ENCODE measurements at places on chromosomes 6 and 20.

DNA sequence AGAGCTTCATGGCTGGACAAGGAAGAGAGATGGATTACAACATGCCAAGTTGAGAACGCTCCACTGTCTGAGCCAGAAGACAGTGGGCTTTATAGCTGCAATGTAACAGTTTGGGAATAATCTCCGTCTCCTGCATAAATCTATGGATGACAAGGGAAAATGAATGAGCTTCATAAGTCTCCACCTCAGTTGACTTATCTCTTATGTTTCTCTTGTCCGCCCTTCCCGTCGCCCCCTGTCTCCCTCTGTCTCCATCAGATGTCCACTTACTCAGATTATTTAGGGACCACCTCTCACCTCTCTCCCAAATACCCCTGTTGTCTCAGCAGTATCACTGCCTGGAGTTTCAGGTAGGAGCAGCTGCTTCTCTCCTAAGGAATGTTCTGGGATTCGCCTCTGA, 13.7 kb upstream of the BPIFA2 start:
- peaks cover 30% of the 10 kb centered on the region for H3K27me3 ChIP-seq
- no peak overlapping the region for H3K27ac ChIP-seq
- no peaks in the 10 kb centered on the region for H3K36me3 ChIP-seq
- DNase-seq: no peak
- H3K4me1 ChIP-seq: no peaks in the 10 kb centered on the region
- H3K4me3 ChIP-seq: no peak overlapping the region

DNA sequence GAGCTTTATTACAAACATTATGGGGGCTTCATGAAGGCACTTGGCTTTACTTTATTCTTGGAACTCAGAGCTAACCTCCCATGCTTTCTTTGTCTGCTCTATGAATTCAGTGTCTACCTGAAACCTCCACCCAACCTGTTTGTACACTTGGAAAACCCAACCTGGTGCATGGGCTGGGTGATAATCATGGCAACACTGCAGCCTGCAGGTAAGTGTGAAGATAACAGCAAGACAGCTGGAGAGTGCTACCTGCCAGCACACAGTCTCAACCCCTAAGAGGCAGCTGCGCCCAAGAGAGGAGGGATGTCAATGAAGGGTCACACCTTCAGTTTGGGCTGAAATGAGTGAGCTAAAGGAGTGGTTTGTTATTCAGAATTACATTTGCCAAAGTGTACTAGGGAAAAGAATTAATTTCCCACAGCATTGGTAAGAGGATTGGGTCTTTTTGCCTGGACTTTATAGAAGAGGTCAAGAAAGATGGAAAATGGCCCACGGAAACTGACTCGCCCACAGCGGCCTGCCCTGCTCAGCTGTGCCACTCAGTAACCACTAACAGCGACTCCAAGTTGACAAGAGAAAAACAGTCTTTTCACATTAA, 24.4 kb downstream of the FOXQ1 start:
- peaks cover 2% of the 10 kb centered on the region for H3K36me3 ChIP-seq
- H3K4me1 ChIP-seq: no peaks in the 10 kb centered on the region
- no peak overlapping the region for H3K27ac ChIP-seq
- peaks cover 51% of the 10 kb centered on the region for H3K27me3 ChIP-seq
- no peak for DNase-seq
- no peak overlapping the region for H3K4me3 ChIP-seq

GRCh38 chr6:6003621-6004366, 2.9 kb downstream of the NRN1 start:
- peaks cover 52% of the 10 kb centered on the region for H3K4me1 ChIP-seq
- no peak for DNase-seq
- H3K27me3 ChIP-seq: peaks cover 89% of the 10 kb centered on the region
- H3K27ac ChIP-seq: no peak overlapping the region
- peak overlapping the region; percentile 68 for H3K4me3 ChIP-seq

- peaks cover 71% of the 10 kb centered on the region for H3K27me3 ChIP-seq
- no peaks in the 10 kb centered on the region for H3K4me1 ChIP-seq
- DNase-seq: no peak
- no peak overlapping the region for H3K4me3 ChIP-seq
Observed at GRCh38 chr20:57259121-57259937, 7.1 kb downstream of the BMP7 start.

- H3K27me3 ChIP-seq: no peaks in the 10 kb centered on the region
- H3K36me3 ChIP-seq: no peaks in the 10 kb centered on the region
- no peak overlapping the region for H3K27ac ChIP-seq
Observed at GRCh38 chr6:19312241-19312978, 524.8 kb upstream of the ID4 start.
